ENCODE measurements at places on chromosomes 1 and 21. TPM values are rescaled to one million over a fixed set of nuclear protein-coding genes. Genes with fewer than 3 reads are reported as not detected.
A peak's percentile ranks its signal among the peaks of the same experiment; 100 is the strongest.

DNA sequence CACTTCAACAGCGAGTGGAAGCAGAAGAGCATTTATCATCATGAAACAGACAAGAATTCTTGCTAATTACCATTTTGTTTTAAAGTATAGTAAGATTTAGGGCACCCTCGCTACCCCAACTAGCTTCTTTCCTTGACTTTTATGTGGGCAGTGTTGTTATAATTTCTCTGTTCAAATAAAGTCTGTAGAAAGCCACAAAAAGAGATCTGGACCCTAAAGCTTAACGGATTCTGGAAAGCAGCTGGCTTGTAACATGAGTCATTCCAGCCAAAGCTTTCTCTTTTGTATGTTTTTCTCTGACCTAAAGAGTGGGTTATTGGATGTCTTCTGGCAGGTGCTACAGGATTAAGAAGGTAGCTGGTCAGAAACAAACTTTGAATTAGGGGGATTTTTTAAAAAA is 37.4 kb downstream of the RUNX1 start:
- DNase-seq = peak; percentile 70

- DNase-seq = no peak
These were observed 8.7 kb downstream of the SYNJ1 start for GRCh38 chr21:32719085-32719484.

GRCh38 chr1:18232052-18232451 is 124.5 kb downstream of the IGSF21 start:
- DNase-seq = no peak

DNA sequence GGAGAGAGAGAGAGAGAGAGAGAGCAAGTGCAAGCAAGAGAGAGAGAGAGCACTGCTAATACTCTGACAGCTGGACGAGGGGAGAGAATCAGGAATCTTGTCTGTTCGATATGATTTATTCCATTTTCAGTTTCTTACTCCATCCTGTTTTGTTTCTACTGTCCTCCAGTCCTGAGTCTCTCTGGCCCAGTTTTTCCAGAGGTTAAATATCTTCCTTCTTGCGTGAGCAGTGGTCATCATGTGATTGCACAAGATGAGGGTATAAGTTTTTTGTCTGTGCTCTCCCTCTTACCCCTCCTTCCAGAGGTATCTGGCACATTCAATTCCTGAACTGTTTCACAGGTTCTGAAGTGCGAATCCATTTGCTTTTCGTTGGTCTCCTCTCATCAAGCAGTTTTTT is 16.8 kb downstream of the UBE2U start:
- no peak for DNase-seq

- DNase-seq = peak; percentile 97
These were observed 53.3 kb downstream of the NENF start for GRCh38 chr1:212485913-212486618.

- DNase-seq = no peak
These were observed 8.6 kb downstream of the ITGB2 start for GRCh38 chr21:44912158-44912473.

DNA sequence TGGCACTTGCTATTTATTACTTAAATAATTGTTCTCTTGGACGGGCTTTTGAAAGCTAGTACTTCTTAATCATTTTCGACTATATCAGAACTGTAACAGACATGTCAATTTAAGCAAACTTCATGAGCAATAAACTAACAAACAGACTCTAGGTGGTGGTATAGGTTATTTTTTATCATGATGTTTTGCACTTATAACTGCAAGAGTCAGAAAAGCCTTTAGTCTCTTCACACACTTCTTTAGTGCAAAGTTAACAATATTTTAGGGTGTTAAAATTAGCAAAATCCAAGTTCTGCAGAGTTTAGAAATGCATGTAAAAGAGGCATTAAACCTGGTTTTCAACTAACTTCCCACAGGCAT is 2.2 kb downstream of the NRIP1 start:
- no peak for DNase-seq

DNA sequence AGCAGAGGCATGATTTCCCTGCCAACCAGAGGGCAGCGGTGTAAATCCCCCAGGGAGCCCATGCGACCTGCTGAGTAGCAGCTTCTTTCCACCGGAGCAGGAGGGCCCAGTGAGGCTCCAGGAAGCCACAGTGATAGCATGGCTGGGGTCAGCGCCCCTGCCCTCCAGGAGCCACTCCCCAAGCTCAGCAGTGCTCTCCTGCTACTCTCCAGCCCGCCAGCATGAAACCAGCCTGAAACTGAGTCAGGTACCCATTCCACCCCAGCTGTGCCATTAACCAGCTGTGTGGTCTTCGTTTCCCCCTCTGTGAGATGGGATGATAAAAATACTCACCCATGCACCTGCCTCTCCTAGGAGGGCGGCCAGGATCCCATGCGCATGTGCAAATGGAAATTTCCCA is 123.8 kb upstream of the TMEM51 start:
- DNase-seq = no peak

GRCh38 chr1:37932759-37933158 is 14.1 kb downstream of the INPP5B start:
- DNase-seq = peak; percentile 89

DNA sequence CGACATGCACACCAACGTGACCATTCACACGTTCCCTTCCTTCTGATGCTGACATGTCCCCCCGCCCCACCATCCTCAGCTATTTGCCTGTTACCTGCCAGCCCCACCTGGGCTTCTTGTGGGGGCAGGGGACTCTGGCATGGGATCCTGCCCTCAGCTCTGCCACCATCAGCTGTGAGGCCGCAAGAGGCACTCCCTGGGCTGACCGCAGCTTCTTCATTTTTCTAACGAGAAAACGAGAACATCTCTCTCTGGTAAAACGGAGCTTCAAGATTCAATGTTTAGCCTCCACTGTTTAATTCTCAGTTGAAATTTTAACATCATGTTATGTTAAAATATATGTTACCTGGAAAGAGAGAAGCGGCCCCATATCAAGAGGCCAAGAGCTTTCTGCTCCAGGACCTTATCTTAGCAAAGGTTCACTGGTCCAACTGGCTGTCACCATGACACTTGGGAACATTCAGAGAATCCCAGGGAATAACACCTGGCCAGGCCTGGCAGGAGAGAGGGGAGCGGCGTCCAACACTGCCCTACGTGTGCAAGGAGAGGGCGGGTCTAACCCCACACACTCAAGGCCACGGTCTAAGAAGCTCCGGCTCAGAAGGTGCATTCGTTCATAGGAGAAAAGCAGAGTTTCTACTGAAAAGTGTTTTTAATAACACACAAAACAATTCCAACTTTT is 51.3 kb downstream of the HLCS start:
- no peak for DNase-seq

GRCh38 chr1:100394285-100394684 is 42.0 kb downstream of the CDC14A start:
- DNase-seq = no peak

- DNase-seq = no peak
These were observed 70.4 kb downstream of the FOXJ3 start for GRCh38 chr1:42264511-42265190.

- DNase-seq = no peak
These were observed 1.1 kb downstream of the SLC50A1 start for GRCh38 chr1:155136748-155137147.

DNA sequence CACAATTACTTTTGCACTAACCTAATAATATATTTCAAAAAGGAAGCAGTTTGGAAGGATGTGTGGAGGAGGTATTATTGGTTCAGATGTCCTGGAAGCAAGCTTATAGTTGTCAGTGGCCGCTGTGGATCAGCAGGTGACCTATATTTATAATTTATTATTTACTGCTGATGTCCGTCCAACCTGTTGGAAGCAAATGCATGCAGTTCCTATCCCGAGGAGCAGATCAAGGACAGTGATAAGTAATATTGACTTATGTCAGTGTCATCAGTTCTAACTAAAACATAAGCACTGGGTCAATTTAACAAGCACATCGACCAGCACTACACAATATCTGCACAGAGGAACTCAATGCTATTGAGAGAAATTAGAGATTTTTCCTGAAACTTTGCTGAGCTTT is 270.1 kb downstream of the BRINP2 start:
- no peak for DNase-seq

DNA sequence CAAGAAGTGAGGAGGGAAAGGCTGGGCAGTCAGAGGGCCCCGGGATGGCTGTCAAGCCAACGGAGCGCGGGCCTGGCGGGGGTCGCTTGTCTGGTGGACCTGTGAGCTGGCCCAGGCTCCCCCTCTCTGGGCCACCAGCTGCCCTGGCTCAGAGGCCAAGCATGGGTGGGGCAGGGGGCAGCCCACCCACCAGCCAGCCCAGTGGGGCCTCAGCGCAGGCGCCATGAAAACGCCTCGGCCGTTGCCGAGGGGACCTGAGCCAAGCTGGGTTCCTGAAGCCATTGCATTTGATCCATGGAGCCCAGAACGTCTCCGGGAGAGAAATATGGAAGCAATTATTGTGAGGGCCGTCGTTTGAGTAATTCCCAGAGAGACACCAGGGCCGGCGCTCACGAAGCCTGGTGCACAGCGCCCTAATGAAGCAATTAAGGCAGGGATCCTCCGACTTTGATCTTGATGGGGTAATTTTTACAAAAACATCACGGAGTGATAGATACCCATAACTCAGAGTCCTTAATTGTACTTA is 90.5 kb upstream of the TTC34 start:
- DNase-seq = no peak

DNA sequence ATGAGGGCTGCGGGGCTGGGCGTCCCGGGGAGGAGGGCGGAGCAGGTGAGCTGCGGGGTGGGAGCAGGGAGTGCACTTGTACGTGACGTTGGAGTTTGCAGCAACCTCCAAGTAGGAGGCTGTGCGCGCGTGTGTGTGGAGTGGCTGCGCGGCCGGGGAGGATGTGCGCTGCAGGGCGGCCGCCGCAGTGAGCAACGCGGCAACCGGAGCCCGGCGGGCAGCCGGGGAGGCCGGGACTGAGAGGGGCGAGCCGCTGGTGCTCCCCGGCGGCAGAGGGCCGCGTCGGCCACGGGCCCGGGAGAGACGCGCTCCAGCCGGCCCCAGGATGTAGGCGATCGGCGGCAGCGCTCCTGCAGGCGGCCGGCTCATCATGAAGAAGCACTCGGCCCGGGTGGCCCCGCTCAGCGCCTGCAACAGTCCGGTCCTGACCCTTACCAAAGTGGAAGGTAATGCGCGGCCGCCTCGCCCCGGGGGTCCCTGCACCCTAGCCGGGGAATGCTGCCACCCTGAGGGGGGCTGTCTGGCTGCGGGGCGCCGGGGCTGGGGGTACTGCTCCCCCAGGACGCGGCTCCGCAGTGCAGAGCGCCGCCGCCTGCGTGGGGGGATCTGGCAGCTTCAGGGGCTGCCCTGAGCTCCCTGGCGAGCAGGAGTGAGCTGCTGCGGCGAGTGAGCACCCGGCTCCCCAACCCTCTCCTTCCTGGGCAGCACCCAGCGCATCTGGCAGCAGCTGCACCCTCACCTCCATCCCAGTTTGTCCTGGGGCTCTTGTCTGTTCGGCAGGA is 158.9 kb upstream of the COA6 start:
- peak; percentile 7 for DNase-seq

DNA sequence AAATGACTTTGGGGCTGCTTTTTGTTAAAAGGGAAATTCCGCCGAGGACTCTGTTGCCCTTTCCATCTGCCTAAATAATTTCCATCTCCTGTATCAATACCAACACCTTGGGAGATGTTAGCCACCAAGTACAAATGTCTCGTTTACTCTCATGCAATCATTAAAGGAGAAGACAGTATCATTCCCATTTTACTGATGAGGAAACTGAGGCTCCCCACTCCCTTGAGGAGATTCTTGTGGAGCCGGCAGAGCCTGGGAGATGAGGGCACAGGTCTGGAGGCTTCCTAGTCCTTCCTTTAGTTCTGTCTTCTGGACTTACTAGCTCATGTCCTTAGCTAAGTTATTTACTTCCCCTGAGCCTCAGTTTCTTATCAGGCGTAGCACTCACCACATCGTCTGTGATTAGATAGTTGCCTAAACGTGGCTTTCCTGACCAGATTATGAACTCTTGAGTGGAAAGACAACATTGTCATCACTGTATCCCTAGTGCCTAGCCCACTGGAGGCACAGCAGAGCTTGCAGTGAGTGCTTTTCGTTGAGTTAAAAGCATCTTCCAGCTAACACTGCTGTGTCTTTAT is 81.6 kb downstream of the ADSS2 start:
- DNase-seq = no peak

DNA sequence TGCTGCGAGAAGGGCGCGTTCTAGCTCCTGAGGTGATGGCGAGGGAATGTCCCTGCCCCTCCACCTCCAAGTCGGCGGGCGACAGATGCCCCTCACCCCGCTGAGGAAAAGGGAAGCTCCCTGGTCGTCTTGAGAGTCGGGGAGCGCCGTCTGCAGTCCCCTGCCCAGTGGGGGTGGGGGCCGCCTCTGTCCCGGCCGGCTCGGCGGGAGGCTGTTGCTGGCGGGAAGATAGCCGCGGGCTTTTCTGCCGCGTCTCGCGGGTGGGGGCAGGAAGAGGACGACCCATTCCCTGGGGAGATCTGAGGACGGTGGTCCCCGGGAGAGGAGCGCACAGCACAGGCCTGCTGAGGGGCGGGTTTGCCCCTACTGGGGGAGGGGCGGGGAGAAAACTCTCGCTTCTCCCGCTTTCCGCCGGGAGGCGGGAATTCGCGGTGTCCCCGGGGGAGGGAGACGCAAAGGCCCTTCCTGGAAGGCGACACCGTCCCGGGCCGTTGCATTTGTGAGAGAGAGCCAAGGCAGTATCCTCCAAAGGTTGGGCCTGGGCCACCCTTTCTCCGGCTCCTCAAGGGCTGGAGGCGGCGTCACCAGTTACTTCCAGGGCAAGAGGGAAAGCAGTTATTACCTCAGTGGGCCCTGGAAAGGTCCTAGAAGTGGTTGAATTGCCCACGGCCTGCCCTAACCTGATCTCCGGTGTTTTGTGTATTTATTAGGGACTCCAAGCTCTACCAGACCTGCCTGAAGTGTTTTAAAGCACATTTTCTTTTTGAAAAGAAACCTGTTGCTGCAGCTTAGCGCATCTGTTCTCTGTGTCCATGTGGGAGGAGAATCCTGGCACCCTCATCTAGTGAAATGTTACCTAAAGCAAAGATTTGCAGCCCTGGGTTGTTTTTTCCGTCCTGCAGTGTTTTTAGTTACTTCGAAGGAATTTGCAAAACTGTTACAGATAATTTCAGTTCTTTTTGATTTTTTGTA is 648 bp downstream of the S100PBP start:
- DNase-seq = peak; percentile 39

Gene AMY1A
- not detected for polyA plus RNA-seq

Gene CAMK1G
- polyA plus RNA-seq = 2.1 TPM

Gene TSSK3
- 0.96 TPM for polyA plus RNA-seq

Gene S100A4
- polyA plus RNA-seq = 15.0 TPM

Gene OR2T35
- not detected for polyA plus RNA-seq

Gene NR1I3
- polyA plus RNA-seq = not detected

Measured in IMR-90 (cell line).